ENCODE measurements at places on chromosomes 6 and 20. TPM values are rescaled to one million over a fixed set of nuclear protein-coding genes. Genes with fewer than 3 reads are reported as not detected.

Gene NR2E1
- 0.03 TPM for total RNA-seq

Gene METTL24
- total RNA-seq = not detected

Gene GSTA1
- 8.5 TPM for total RNA-seq

Gene VSX1
- not detected for total RNA-seq

DNA sequence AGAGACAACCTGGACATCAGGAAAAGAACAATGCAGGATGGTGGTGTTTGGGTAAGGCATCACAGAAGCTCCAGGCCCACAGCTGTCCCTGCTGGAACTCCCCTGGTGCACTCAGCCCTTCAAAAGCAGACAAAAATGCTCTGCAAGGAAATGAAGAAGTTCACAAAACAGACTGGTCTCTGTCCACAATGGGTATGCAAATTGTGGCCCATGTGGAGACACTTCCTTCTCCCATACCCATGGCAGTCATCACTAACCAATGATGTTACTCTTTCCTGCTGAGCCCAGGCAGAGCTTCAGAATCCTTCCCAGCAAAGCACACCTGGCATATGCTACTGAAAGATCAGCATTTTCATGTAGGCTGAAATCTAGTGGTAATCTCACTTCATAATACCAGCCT, 42.6 kb upstream of the PXDC1 start:
- no peaks in the 10 kb centered on the region for H3K27me3 ChIP-seq
- no peak overlapping the region for H3K4me3 ChIP-seq
- H3K36me3 ChIP-seq = no peaks in the 10 kb centered on the region
- H3K27ac ChIP-seq = no peak overlapping the region
- peaks cover 42% of the 10 kb centered on the region for H3K4me1 ChIP-seq
- DNase-seq = no peak

DNA sequence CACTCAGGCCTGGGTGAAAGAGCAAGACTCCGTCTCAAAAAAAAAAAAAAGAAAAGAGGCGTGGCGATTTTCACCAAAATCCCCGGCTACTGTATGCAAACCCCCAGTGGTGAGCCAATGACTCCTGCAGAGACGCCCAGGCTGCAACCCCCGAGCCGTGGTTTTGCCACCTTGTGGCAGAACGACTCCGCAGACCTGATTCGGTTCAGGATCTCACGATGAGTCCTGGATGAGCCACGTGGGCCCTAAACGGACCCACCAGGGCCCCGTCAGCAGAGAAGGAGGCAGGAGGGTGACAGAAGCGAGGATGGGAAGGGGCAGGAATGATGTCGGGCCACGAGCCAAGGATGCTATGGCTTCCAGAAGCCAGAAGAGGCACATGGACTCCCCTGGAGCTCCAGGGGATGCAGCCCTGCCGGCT, 42.5 kb downstream of the SLC2A4RG start:
- no peak overlapping the region for H3K4me3 ChIP-seq
- DNase-seq = no peak
- H3K27me3 ChIP-seq = no peaks in the 10 kb centered on the region
- H3K36me3 ChIP-seq = no peaks in the 10 kb centered on the region
- peaks cover 15% of the 10 kb centered on the region for H3K4me1 ChIP-seq

DNA sequence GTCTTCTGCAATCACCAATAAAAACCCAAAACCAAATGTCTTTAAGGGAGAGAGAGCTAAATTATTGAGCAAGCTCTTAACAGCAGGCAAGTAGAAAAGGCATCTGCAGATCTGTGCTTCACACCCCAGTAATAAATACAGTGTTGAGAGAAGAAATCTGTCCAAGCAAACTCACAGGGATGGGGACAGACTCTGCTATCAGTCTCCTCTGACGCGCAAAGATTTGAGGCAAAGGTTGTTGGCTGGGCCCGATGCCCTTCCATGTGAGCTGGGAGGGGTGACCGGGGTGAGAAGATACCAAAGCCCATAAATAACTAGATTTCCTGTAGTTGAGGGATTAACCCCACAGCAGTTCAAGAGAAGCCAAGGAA, 315.2 kb upstream of the SOX4 start:
- H3K36me3 ChIP-seq = no peaks in the 10 kb centered on the region
- no peaks in the 10 kb centered on the region for H3K4me1 ChIP-seq
- no peaks in the 10 kb centered on the region for H3K27me3 ChIP-seq
- no peak overlapping the region for H3K4me3 ChIP-seq
- no peak overlapping the region for H3K27ac ChIP-seq

DNA sequence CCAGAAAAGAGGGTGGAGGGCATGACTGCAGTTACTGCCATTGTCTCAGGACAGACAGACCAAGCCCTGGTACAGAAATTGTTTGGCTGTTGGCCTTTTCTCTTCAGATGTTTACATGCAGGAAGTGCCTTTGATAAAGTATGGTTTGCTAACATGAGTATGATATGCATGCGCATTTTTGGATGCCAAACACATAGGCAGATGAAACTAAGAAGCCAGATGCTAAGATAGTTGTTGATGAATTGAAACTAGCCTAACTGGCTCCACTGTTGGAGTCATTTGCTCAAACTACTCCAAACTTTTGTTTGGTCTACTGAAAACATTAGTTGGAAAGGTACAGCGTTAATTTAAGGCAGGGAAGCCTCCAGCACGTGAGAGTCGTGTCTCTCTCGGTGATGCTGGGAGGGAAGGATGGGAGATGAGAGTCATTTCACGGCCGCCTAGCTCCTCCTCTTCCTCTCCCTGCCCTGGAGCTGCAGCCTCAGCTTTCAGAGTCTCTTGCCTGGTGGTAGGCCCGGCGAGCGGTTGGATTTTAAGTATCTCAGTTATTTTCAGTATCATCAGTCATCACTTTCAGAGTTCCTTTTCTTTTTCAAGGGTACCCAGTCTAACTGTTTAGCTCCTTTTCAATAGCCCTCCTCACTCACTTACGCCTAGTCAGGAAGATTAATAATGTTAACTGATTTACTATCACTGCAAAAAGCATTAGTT, 29.7 kb downstream of the RREB1 start:
- no peak overlapping the region for H3K4me3 ChIP-seq
- H3K4me1 ChIP-seq = peaks cover 41% of the 10 kb centered on the region
- H3K27me3 ChIP-seq = no peaks in the 10 kb centered on the region
- peak overlapping the region; percentile 10 for H3K27ac ChIP-seq
- H3K36me3 ChIP-seq = 0 out of 2 replicates have a peak, but pooled peaks cover 4% of the 10 kb centered on the region

DNA sequence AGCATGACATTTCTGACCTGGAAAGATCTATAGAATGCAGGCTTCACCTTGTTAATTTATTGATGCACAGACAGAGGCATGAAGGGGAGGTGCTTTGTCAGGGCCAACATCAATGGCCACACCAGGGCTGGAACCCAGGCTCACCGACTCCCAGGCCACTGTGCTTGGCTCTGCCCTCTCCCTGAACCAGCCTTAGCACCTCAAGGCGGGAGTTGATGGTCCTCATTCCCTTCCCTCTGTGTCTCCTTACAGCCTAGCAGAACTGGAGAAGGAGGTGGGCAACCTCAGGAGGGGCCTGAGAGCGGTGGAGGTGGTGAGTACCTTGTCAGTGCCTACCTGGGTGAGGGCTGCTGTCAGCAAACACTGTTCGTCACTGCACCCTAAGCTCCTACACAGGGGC, 35.6 kb downstream of the MOCS1 start:
- DNase-seq = no peak
- H3K36me3 ChIP-seq = no peaks in the 10 kb centered on the region
- no peak overlapping the region for H3K27ac ChIP-seq
- no peak overlapping the region for H3K4me3 ChIP-seq
- no peaks in the 10 kb centered on the region for H3K4me1 ChIP-seq
- H3K27me3 ChIP-seq = no peaks in the 10 kb centered on the region

DNA sequence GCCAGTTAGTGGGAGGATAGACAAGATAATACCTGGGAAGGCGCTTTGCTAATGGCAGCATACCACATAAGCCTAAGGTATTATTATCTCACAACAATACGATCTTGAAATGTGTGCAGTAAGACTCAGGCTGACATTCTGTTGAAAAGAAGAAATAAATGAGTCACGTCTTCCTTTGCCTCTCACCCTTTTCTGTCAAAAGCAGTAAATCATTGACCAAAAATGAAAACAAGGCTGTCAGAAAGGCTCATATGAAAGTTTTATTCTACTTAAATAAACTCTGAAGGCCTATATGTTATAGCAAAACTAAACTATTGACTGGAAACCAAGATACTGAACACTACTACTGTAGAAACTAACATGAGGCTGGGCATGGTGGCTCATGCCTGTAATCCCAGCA, 43.1 kb upstream of the IL20RA start:
- H3K4me3 ChIP-seq = no peak overlapping the region
- H3K27ac ChIP-seq = no peak overlapping the region
- DNase-seq = no peak
- 0 out of 2 replicates have a peak, but pooled peaks cover 4% of the 10 kb centered on the region for H3K27me3 ChIP-seq
- no peaks in the 10 kb centered on the region for H3K36me3 ChIP-seq
- H3K4me1 ChIP-seq = no peaks in the 10 kb centered on the region
